ENCODE measurements at places on chromosomes 6 and 20.

DNA sequence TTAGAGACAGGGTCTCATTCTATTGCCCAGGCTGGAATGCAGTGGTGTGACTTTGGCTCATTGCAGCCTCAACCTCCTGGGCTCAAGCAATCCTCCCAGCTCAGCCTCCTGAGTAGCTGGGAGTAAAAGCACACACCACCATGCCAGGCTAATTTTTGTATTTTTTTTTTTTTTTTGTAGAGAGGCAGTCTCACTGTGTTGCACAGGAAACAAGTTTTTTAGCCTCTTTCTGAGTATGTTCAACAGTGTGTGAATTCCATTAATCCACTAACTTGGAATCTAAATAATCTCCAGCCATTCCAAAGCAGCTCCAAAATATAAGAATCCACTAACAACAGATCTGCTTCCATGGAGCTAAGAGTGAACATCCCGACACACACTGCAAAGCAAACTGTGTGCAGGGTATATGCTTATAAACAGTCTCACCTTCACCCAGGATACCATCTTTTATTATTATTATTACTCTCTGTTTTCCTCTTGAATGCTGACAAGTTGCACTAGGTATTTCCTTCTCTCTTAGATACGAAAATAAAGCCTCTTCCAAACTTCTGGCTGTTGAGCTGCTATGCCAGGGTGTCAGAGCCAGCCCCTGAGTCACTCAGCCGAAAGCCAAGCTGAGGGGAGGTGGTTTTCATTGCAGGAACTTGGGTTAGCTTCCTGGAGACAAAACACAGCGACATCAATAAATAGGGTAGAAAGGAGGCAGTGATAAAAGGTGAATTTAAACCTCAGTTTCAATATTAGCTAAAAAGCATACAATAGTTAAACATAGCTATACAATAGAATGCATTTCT lies 264.9 kb downstream of the HIVEP2 start:
- no peak for DNase-seq

GRCh38 chr6:111358454-111358853 lies 124.6 kb downstream of the REV3L start:
- no peak for DNase-seq

GRCh38 chr20:15937179-15937578 lies 636.1 kb downstream of the KIF16B start:
- no peak for DNase-seq

DNA sequence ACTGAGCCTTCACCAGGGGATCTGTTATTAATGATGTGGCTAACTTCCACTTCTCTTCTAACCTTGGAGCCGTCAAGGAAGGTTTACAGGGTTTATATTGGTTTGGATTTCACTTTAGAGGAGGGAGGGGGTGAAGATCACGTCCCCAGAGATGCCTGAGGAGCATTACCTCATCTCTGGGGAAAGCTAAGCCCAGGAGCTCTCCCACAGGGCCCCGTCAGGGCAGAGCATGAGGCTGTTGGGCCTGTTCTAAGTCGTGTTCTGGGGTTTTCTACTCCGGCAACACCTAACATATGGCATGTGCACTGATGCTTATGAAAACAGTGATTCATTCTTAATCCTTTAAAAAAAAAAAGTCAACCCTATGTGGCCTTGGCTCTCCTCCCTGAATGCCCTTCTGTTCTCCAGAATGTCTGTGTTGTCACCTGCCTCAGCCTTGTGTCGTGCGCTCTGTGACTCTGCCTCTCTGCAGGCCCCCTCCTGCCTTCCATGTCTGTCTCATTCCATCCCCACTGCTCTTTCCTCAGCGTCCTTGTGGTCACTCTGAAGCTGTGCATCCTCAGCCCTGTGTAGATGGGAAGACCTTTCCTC lies 97.4 kb upstream of the JARID2 start:
- no peak for DNase-seq

DNA sequence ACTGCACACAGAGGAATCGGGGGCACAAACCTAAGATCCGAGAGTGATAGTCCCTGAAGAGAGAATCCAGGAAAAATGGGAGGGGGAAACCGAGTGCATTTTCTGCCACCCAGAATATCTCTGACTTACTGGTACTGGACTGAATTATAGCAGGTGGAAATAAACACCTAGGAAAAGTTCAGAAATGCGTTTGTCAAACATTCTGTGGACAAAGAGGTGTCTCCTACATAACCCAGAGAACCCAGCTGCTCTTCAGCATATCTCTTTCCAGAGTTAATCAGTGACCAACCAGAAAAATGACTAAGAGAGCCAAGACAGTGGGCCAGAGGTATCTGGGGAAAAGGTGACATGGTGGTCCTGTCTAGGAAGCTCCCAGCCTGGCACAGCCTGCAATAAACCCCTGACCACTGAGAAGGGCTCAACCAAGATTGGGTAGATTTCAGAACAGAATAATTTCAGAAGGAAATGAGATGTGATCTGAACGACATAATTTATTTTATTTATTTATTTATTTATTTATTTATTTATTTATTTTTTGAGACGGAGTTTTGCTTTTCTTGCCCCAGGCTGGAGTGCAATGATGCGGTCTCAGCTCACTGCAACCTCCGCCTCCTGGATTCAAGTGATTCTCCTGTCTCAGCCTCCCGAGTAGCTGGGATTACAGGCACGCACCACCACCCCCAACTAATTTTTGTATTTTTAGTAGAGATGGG lies 6.0 kb upstream of the VNN1 start:
- no peak for DNase-seq

DNA sequence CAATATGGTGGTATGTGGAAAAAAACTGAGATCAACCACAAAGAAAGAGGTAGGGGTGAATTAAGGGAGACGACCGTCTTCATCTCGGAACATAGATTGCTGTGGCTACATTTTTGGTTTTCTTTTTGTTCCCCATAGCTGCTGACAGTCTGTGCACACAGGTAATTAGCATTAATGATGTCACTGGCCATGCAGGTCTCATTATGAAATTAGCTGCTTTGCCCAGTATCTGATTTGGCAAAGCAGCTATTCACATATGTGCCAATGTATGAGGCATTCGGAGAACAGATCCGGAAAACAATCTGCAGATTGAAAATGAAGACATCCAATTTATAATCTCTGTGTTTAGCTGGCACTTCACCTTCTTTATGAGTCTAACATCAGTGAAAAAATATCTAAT lies 13.1 kb downstream of the NOX3 start:
- no peak for DNase-seq

- DNase-seq: no peak
Measured at GRCh38 chr20:47905628-47906347, 120.5 kb upstream of the SULF2 start.

DNA sequence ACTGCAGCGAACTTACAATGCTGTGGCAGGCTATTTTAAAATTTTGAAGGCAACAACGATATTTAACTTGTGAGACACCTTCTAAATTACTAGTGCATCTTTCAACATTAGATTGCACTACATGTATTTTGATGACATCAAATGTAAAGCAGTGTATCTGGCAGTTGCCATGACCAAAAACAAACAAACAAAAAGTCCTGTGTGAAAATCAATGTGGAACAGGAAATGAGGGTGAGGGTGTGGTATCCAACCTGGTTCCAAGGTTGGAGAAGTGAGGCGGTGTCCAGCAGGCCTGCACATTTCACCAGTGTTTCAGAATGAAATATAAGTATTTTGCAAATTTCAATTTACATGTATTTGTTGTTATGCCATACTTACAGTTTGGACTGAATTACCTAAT lies 112.0 kb downstream of the LAMP5 start:
- DNase-seq: peak; percentile 35

DNA sequence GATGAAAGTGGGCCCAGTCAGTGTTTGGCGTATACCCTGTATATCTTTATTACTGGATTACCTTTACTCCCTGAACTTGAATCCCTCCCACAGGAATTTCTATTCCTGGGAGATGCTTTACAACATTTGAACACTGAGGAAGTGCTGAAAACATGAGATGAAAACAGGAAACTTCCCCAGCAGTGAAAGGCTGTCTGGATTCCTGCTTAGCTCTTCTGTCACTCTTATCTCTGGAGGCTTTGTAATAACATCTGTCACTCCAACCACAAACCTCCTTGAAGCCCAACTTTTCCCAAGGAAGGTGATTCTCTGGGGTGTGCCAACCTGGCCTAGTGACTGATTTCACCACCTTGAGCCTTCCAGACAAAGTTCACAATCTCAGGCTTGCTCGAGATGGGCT lies 264.5 kb upstream of the BMP2 start:
- DNase-seq: no peak
